T-helper 9 cell (primary cell): ENCODE measurements at places on chromosomes 2 and 18.
A peak's percentile ranks its signal among the peaks of the same experiment; 100 is the strongest.

- no peak for DNase-seq
Measured at GRCh38 chr2:128313091-128313836, 5.4 kb downstream of the HS6ST1 start.

GRCh38 chr2:824524-824923, 126.1 kb upstream of the SNTG2 start:
- DNase-seq: no peak

DNA sequence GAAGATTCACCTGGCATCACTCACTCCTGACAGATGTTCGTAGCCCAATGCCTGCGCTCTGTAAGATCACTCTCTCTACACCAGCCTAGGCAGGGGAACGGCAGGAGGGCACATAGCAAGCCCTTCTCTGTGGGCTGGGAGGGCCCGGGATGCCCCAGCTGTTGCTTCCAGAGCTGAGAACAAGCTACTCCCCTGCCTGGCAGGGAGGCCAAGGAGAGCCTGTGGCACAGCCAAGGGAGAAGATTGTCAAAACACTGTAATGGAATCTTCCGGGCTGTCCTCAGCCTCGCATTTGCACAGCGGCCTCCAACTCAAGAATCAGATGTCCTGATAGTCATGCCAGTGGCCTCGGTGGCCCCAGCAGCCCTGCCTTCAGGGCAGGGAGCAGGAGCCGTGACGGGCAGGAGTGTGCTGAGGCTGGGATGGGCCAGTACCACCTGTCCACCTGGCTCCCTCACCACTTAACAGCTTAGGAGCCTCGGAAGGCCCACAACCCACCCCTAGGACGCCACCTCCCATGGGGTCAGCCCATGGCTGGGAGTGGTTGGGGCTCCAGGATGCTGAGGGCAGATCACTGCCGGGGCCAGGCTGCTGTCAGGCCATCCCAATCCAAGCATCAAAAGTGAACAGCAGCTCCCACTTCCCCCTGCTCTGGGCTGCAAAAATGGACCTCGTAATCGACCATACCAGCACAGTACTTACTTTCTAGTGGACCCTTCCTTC, 21.9 kb upstream of the SLC35F6 start:
- no peak for DNase-seq

DNA sequence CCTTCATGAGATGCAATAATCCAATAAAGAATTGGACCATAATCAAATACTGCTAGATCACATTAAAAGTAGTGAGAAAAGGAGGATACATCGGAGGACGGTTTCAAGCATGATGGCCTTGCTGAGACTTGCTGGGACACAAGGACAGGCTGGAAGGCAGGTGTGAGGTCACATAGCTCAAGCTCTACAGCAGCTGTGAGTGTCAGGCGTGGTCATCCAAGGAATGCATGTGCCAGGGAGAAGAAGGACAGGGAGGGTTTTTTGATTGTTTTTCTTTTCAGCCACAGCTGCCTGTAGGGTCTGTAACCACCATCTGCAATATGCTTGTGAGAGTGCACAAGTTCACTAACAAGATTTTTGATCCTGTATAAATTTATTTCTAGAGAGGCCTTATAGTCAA, 57.6 kb downstream of the BMP10 start:
- no peak for DNase-seq

GRCh38 chr18:46712406-46712805, 44.4 kb downstream of the ST8SIA5 start:
- no peak for DNase-seq

GRCh38 chr2:8296306-8296705, 385.6 kb upstream of the ID2 start:
- DNase-seq: no peak

GRCh38 chr2:9752441-9753275, 90.6 kb upstream of the TAF1B start:
- DNase-seq: peak; percentile 75

GRCh38 chr18:66393463-66393862, 210.4 kb downstream of the CDH19 start:
- DNase-seq: no peak

DNA sequence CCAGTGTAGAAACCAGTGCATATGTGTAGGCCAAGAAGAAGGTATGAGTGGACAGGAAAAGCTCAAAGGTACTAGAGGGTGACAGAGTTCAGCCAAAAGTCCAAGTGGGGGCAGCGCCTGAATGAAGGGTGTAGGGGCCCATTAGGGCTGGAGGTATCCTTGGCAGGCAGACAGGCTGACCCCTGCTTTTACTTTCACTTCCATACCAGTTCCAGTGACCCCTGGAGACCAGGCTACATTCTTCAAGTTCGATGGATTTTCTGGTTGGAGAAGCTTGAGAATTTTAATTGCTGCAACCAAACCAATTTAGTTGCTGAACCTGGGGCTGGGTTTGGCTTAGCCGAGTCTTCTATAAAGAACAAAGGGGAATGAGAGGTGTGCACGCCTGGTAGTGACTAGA, 42.3 kb upstream of the MRPL33 start:
- DNase-seq: no peak

- DNase-seq: no peak
Measured at GRCh38 chr2:55923091-55923981, at the start of gene EFEMP1. Gene EFEMP1 (minus strand): TSS chr2:55923782. CDS start chr2:55922440, 1,342 bp downstream.

GRCh38 chr18:45512363-45512953, 102.8 kb upstream of the SLC14A2 start:
- DNase-seq: no peak

DNA sequence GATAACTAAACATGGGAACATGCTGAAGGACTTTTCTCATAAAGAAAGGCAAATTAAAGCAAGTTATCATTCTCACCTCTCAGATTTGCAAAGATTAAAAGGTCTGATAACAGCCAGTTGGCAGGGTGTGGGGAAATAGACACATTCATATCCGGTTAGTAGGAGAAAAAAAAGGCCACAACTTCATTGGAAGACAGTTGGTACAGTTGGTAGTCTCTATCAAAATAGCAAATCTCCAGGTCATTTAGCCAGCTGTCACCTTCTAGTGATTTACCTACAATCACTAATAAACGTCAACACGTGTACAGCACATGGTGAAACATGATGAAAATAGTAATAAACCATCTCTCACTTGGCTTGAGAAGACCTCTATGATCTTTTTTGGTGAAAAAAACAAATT, 16.6 kb downstream of the INPP5D start:
- no peak for DNase-seq

- no peak for DNase-seq
Measured at GRCh38 chr2:66370824-66371223, 64.1 kb upstream of the MEIS1 start.

DNA sequence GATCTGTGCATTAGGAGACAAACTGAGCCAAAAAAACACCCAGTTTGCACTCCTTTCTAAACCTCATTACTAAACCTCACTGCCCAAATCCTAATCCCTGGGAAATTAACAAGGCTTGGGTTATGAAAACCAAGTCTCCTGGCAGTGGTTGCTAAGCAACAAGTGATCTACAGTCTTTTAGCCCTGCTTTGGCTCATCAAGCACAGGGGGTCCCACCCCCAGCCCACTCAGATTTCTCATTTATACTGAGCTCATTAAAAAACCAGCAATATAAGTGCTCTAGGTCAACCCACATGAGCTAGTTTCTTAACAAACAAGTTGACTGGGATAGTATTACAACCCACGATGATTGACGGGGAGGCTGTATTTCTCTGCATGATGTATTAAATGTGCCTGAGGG, 18.4 kb downstream of the DNER start:
- DNase-seq: no peak

- no peak for DNase-seq
Measured at GRCh38 chr2:135952891-135953290, 32.5 kb downstream of the DARS1 start.

DNA sequence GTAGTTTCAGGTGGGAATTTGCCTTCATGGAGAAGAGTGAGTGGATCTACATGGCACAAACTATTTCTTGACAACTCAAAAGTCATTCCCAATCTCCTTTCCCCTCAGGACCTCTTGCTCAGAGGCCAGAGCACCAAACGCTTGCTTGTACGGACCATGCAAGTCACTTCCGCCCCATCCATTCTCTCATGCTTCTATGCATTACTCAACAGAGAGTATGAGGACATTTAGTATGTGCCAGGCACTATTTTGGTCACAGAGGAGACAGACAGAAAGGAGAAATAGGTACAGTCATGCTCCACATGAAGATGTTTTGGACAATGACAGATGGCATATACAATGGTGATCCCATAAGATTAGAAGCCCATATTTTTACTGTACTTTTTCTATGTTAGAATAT, 117.5 kb downstream of the ACTR3 start:
- no peak for DNase-seq

DNA sequence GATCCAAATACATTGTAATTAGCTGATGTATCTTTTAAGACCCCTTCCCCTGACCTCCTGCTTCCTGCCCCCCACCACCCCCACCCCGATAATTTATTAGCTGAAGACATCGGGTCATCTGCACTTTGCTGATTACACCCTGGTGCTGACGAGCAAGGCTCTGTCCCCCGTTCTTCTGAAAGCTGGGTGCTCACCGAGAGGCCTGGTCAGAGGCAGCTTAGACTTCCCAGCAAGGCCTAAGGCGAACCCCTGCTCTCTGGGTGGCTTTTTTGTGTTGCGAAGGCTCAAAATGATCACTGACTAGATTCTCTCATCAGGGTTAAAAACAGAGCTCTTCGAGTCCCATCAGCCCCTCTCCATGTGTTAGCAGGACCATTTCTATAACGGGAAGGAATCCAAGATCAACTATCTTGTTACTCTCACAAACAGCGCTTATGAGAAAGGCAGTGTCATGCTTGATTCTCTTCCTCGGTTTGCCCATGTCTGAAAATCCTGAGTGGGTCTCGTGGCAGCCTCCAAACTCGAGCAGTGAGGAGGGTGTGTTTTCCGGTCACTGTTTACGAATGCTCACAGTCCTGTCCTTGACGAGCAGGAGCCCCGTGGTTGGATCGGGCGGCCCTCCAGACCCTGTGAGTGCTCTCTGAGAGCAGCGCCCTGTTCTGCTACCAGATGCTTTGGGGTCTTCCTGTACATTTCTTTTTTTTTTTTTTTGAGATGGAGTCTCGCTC, 201.6 kb downstream of the HDAC4 start:
- DNase-seq: no peak

DNA sequence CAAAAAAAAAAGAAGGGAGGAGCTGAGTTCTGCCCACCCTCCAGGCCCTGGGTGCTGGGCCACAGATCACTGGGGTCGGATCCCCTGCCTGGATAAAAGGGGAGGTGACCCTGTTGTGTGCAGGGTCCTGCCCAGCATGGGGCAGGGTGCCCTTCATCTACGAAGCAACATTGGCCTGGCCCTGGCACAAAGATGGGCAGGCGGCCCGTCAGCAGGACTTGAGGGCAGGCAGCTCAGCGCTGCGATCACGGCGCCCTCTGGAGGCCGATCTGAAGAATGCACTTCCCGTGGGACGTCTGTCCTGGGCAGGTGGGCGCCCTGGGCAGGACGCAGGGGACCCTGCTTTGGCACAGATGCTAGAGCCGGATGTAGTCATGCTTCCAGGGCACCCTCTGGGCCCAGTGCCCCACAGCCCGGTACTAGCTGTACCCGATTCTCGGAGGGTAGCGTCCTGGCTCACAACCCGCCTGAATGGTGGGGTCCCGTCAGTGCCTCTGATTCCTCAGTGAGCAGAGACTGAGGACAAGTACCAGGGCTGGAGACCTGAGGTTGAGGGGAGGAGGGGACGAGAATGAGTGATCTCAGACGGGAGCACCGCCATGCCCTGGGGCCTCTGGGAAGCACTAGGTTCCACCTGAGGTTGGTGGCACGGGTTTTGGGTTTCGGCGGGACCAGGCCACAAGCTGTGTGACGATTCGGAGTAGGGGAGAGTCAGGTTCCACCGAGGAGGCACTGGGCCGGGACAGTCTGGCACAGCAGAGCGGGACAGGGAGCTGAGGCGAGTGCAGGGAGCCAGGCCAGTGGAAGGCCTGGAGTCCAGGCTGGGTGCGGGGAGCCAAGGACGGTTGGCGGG, 18.0 kb downstream of the ARID5A start:
- DNase-seq: peak; percentile 65

GRCh38 chr2:25424426-25425028, 82.8 kb upstream of the DNMT3A start:
- no peak for DNase-seq

DNA sequence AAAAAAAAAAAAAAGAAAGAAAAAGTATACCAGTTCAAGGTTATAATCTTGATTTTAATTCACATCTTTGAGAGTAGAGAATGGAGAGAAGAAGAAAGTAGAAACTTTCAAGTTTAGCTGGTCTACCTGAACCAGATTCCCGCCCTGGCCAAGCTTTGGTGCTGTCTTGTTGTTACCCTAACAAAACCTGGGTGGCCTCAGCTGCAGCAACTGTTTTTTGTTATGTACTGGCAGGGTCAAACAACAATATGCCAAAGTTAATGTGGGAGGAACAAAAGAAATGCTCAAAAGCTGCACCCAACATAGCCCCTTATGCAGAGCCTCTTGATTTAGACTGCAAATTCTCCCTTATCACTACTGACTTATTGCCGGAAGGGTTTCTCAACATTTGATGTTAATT, 165.3 kb upstream of the TFPI start:
- no peak for DNase-seq

GRCh38 chr2:94970353-94970752, 55.2 kb upstream of the MAL start:
- no peak for DNase-seq

DNA sequence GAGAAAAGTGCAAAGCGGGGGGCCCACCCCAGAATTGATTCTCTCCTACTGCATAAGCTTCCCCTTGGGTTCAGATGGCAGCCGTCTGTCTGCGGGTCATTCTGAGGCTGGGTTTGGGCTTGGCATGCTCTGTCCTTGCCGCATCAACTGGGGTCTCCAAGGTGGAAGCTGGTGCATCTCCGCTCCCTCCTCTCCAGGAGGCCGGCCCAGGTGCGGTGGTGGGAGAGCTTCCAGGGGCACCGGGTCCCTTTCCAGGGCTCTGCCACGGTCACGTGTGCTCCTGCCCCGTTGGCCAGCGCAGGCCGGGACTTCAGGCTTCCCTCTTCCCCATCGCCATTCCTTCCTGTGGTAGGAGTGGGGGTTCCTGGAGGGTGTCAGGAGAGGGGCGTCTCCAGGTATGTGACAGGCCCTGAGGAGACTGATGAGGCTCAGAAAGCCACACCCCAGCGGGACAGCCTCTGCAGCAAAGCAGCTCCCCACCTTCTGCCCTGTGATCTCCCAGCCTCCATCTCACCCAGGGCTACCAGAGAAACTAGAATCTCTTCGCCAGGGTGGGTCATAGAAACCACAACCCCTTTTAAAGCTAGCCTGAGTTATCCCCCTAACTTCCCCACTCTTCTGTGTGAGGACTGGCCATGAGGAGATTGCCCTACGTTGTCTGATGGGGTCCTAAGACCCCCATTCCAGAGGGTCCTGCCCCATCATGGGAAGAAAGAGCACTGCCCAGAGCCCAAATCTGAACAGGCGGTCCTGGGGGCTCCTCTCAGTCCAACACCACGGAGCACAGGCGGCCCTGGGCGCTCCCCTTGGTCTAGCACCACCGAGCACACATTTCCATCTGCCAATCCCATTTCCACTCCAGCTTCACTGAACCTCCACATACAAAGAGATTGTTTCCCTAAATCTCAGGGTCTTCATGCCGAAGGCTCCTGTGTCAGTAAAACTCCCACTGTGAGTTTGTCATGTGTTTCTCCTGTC, 76.6 kb downstream of the SLC66A2 start:
- no peak for DNase-seq

DNA sequence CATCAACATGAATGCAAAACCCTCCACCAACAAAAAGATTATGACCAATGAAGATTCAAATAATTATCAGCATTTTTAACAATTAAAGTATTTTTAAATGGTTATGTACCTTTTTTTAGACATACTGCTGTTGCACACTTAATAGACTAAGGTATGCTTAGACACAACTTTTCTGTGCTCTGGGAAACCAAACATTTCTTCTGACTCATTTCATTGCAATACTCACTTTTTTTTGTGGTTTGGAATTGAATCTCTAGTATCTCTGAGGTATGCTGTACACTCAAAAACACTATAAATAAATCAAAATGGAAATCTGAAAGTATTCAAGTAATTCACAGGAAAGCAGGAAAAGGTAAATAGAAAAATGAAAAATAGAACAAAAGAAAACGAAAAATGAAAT, 247.9 kb upstream of the POU3F3 start:
- no peak for DNase-seq
